H9 (cell line): ENCODE measurements at places on chromosomes 2 and 18.

DNA sequence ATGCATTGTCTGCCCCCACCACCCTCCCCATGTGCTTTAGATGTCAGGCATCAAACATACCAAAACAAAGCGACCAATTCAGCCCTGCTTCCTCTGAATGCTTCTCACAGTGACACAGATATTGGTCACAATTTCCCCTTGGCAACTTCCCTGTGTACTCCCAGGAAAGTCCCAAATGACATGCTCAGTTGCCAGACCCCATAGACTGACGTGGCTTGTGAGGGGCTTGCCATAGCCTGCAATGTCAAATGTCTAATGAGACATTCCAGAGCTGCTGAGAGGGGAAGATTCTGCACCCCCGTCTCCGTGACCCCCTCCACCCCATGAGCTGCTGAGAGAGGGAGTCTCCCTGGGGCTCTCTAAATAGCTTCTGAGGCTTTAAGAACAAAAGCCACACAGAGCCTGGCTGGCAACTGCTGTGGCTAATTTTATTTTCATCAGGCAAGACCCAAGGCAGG lies 47.3 kb downstream of the RFTN2 start:
- no peak for DNase-seq

DNA sequence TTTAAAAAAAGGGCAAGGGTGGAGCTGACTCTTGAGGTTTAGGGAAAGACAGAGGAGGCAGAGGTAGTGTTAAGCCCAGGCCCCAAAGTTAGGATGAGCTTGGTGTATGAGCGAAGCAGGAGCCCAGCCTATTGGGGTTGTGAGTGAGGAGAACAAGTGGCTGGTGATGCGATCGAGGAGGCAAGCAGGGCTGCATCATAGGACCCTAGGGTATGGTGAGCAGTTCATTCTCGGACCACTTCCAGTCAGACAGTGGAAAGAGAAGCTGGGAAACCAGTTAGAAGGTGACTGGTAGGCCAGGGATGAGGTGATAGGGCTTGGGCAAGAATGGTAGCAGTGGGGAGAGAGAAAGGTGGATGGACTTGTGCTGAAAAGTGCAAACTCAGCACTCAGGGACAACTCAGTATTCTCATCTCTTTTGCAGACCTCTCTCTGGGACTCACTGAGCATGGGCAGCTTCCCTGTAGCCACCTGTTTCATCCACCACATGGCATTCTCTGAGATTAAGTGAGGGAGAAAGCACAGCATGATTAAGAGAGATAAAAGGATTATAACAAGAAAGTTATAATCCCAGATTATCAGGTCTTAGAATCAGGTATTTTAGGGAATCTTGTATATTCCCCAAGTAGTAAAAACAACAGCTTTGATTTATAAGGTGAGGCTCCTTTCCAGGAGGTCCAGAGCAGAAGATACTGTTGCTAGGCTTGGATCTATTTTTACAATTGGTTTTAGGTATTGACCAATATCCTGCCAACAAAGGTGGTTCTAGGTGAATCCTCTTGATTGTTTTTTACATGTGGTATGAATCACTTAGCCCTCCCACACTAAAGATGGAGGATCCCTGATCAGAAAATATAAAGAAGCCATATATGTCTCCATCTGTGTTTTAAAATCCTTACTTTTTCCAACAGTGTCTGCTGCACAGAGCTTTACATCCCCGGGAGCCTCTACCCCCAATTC lies 38.3 kb downstream of the XRCC5 start:
- no peak for DNase-seq

DNA sequence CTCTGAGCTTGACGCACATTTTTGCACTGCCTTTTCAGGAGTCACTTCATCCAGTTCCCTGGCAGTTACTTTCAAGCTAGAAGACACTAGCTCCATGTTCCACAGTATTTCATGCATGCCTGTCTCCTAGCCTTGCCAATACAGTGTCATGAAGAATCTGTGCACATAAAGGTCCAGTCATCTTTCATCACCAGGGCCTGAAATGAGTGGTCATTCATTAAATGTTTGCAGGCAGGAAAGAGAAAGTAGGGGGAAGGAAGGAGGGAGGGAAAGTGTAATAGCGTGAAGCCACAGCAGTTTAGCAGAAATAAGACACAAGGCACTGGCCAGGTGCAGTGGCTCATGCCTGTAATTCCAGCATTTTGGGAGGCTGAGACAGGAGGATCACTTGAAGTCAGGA lies 92.4 kb upstream of the COPS8 start:
- DNase-seq: no peak

DNA sequence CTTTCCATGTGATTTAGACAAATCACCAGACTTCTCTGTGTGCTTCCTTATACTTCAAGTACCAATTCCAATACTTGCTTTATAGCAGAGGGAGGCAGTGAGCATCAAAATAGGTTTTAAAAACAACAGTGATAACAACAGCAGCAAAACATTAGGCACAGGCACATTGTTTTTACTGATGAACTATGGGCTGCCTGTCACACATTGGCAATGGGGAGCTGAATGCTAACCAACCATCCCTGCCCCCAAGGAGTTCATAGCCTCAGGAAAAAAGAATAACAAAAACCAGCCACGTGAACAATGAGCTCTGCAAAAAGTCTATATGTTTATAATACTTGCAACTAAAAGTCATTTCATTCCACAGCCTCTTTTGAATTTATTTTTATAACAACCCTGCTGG lies 287.9 kb upstream of the TRIB2 start:
- DNase-seq: no peak

DNA sequence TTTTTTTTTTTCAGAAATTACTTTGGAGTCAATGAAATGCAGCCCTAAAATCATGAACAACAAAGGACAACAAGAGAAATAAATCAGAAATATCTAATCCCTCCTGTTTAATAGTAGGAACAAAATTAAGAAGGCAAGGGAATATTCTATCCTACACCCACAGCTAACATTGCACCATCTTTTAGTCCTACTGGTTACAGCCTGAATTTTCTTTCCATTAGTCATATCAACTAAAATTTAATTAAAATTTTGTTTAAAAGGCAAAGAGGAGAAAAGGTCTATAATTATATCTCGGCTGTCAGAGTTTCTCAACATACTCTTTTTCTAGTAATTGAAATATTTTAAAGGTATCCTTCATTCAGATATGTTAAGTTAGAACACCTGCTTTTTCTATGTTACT lies 61.9 kb downstream of the DTNA start:
- no peak for DNase-seq

GRCh38 chr2:82498777-82499443 lies 1960.2 kb downstream of the SUCLG1 start:
- no peak for DNase-seq
